Smooth muscle cell of the pulmonary artery (primary cell): ENCODE measurements at places on chromosomes 2 and 18. TPM values are rescaled to one million over a fixed set of nuclear protein-coding genes. Genes with fewer than 3 reads are reported as not detected.

TRABD2A gene
- total RNA-seq, result 4.0 and 4.7 TPM in 2 replicates

PLCD4 gene
- 2.0 and 2.5 TPM in 2 replicates for total RNA-seq

MAL gene
- not detected in 2 replicates for total RNA-seq

ARL5A gene
- 56.0 and 69.7 TPM in 2 replicates for total RNA-seq

UNC50 gene
- total RNA-seq, result 41.2 and 53.6 TPM in 2 replicates

SCYGR8 gene
- not detected in 2 replicates for total RNA-seq

POTEI gene
- total RNA-seq, result not detected in 2 replicates

SMAD4 gene
- 124 and 125 TPM in 2 replicates for total RNA-seq

BOK gene
- total RNA-seq, result 13.4 and 14.5 TPM in 2 replicates

NFU1 gene
- 19.7 and 31.3 TPM in 2 replicates for total RNA-seq
